ENCODE measurements at places on chromosomes 3 and 15.

DNA sequence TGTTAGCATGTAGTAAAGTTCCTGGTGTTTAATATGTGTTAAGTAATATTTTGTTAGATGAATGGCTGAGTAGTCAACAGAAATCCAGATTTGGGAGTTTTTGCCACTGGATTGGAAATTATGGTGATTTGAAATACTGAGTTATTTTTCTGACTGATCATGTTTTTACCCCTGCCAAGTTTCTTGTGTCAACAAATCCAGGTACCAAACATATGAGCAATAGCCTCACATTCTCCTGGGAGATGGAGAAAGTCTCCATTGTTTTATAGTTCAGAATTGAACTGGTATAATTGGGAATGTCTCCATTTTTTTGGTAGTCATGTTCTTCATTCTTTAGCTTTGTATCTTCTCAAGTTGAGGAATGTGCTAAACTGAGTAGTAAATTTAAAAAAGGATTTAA lies 767.2 kb upstream of the LMCD1 start:
- no peak for DNase-seq

- no peak for DNase-seq
Measured at GRCh38 chr3:37935290-37935668, 55.3 kb upstream of the VILL start.

GRCh38 chr3:167450195-167450594 lies 23.6 kb downstream of the SERPINI2 start:
- DNase-seq, result no peak

GRCh38 chr3:55226696-55227095 lies 260.4 kb downstream of the WNT5A start:
- no peak for DNase-seq

DNA sequence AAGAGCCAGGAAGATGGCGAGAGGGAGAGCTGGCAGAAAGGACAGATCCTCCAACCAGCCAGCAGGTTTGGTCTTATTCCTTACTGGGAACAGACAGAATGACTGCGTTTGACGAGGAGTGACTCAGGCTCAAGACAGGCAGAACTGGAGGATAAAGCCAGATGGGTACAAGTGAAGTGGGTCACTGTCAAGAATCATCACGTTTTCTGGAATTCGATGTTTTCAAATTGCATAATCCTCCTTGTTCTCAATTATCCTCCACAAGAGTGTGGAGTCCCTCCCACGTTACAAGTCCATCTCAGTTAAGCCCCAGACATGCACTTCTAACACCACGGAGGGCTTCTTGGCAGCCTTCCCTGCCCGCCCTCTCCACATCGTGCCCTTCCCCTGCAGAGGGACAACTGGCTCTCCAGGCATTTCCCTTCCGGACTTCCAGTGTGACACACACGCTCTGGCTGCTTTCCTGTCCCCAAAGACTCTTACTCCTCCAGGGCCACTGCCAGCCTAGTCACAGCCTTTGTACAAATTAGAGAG lies 183.1 kb downstream of the CHST2 start:
- no peak for DNase-seq

GRCh38 chr15:75620058-75620820 lies 5.3 kb downstream of the SNUPN start:
- no peak for DNase-seq
